ENCODE measurements at places on chromosomes 4 and X.
A peak's percentile ranks its signal among the peaks of the same experiment; 100 is the strongest.

GRCh38 chr4:16237715-16238114, 11.4 kb upstream of the TAPT1 start:
- DNase-seq, result no peak

GRCh38 chr4:2009651-2010233, 968 bp upstream of the NELFA start:
- peak; percentile 59 for DNase-seq

DNA sequence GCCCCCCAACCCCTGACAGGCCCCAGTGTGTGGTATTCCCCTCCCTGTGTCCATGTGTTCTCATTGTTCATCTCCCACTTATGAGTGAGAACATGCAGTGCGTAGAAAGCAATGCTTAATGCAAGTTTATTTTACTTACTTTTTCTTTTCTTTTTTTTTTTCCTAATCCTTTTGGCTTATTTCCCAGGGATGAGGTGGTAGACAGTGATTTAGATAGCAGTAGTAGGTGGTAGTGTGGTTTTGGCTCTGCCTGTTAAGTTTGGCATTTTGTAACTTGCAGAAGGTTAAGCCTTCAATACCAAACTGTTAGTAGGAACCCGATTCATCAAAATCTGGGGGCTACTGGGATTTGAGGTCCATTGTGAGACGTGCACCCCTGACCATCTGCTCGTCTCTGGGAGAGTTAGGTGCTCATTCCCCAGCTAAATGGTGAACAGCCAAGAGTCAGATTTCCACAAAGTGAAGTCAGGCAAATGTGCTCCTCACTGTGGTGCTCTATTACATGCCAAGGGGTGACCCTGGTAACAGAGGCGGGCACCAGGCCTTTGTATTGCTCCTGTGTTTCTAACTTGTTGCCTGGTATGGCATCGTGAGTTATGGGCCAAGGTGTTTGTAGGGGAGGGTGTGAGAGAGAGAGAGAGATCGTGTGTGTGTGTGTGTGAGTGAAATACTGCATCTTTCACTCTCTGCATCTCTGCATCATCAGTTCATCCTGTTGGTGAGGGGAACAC, 70.3 kb downstream of the PHOX2B start:
- DNase-seq, result no peak

DNA sequence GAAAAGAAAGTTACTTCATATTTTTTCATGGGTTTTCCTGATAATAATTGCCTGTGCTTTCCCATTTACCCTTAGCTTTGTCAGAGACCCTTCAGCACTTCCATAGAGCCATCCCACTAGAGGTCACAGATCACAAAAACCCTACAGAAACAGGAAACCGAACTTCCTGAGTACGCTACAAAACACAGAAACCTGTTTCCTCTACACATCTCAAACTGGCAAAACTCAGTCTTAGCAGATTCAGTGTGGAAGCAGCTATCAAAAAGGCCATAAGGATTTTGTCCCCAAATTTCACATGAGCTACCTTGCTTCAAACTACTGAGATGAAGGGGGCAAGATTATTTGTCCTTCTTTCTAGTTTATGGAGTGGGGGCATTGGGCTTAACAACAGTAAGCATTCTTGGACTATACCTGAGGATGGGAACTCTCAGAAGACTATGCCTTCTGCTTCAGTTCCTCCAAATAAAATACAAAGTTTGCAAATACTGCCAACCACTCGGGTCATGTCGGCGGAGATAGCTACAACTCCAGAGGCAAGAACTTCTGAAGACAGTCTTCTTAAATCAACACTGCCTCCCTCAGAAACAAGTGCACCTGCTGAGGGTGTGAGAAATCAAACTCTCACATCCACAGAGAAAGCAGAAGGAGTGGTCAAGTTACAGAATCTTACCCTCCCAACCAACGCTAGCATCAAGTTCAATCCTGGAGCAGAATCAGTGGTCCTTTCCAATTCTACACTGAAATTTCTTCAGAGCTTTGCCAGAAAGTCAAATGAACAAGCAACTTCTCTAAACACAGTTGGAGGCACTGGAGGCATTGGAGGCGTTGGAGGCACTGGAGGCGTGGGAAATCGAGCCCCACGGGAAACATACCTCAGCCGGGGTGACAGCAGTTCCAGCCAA, at the start of gene MMRN1:
MMRN1 (plus strand) TSS at position 206 of the 902 bp plus-strand sequence; CDS start at position 324, 118 bp downstream.
- peak; percentile 13 for DNase-seq

DNA sequence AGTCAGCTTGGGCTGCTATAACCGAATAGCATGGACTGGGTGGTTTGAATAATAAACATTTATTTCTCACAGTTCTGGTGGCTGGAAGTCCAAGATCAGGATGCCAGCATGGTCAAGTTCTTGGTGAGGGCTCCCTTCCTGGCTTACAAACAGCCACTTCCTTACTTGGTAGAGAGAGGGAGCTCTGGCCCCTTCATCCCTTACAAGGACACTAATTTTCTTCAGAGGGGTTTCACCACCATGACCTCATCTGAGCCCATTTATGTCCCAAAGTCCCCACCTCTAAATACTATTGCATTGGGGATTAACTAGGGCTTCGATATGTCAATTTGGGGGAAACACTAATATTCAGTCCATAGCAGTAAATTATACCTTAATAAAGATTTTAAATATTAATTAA, 61.8 kb downstream of the CLNK start:
- peak; percentile 45 for DNase-seq

DNA sequence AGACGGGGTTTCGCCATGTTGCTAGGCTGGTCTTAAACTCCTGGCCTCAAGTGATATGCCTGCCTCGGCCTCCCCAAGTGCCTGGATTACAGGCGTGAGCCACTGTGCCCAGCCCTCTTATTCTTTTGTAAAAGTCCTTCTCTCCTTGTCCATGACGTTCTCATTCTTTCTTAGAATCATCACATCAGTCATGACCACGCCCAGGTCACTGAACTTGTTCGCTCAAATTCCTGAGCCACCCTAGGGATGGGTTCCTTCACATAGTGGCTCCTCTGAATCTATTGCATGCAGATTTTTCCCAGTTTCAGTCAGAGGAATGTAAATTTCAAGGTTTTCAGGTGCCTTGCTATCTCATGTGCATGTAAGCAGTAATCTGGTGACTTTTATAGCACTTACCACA, 15.7 kb downstream of the JADE1 start:
- DNase-seq, result no peak

DNA sequence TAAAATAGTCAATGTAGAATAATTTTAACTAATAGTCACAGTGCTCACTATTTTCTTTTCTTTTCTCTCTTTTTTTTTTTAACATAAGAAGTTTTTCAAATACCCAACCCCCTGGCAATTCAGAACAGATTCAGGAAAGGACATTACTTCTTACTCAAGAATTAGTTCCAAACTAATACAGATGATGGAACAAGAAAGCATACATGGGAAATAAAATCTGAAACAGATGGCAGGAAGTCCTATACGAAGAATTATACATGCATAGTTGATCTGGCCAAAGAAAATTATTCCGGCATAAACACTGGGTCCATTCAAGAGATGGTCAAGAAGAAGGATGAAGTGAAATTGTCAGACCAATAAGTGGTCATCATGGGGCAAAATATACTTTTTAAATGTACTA, 614.4 kb upstream of the INTU start:
- no peak for DNase-seq

DNA sequence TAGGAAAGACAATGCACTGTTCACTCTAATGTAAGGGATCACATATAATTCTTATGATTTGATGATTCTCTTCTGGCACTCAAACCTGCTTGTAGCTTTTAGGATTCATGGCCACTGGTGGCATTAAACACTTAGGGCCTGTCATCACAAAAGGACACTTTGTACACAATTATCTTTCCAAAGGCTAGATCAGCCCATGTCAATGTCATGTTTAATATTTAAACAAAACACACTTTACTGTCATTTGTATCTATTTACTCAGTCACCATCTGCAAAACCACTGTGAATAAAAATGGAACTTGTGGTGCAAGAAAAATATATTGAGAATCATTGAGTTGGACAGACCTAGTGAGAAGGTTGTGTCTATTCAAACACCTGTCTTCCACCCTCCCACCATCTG, 83.6 kb upstream of the TTC29 start:
- no peak for DNase-seq

- peak; percentile 58 for DNase-seq
Observed at GRCh38 chr4:109994415-109994827, 81.7 kb downstream of the EGF start.

DNA sequence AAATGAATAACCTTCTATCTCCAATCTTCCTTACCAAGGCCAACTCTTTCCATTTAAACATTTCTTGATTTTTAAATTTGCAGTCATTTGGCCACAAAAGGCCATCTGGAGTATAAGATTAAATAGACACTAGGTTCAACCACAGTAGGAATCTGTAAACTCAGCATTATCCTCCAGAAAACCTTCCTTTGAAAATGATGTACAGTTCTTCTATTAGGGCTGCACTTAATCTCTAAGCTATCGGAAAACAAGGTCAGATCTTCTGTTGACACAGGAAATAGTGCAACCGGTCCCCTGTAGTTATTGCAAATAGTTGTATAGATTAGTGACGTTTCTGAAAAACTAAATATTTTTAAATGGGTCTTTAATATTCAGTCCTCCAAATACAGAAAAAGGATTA, 359.0 kb upstream of the ATOH1 start:
- no peak for DNase-seq

DNA sequence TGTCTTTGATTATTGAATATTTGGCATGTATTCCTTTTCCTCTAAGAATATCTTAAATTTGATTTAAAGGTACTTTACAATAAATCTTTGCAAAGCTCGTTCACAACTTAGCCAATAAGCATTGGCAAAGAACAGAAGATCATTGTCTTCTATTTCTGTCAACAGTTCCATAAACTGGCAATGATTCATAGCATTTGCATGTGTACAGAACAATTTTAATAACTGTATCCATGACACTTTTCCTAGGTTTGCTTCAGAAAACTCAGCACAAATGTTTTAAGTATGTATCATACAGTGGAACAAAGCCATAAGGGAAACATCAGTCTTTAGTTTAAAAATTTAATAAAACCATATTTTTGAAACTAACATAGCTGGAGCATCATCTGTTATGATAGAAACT, 462.7 kb upstream of the RPS6KA3 start:
- no peak for DNase-seq

DNA sequence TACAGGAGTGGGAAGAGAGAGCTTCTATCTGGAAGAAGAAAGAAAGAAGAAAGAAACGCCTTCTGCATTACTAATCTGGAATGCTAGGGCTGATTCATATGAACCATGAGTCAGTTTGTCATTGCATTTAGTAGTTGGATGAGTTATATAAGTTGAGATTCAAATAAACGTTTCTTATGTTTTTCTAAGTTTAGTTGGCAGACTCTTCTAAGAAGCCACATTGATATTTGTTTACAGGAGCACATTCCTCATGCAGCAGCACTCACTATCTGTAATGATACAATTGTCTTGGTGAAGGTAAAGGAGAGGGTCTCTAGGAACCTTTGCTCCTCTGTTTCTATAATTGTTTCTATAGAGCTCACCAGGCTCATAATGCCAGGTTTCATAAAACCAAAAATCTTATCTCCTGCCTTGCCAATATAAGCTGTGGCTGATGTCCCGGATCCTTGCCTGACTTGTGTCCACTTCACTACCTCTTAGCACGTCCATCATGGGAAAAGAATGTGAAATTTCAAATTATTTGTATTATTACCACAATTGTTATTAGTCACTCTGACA, 39.5 kb downstream of the HOPX start:
- no peak for DNase-seq

DNA sequence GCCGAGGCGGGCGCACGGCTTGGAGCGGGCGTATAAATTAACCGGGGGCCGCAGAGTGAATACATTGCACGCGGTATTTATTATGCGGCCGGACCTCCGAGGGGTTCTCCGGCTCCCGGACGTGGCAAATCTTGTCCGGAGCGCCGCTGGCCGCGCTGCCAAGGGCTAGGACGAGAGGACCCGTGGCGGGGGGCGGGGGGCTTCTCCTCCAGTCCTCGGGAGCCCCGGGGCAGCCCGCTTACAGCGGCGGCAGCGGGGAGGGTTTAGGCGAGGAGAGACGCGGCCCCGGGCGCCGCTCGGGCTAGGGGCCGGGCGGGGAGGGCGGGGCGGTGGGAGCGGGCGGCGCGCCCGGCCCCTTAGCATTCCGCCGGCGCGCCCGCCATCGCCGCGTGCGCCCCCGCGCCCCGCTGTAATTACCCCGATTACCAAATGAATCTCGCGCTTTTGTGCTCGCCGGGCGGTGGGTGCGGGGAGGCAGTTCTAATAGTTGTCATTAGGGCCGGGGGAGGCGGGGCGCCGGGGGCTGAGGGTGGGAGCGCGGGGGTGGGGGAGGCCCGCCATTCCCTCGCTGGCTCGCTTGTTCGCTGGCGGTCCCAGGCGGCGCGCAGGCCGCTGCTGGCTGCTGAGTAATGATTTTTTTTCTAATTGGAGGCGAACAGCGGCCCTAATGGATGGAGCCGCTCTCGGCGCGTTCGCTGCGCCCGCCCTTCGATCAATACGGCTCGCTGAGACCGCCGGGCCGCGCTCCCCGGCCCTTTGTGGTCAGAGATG, 276.6 kb downstream of the BCOR start:
- peak; percentile 43 for DNase-seq
